ENCODE measurements at places on chromosomes 3 and 15.
A peak's percentile ranks its signal among the peaks of the same experiment; 100 is the strongest.

DNA sequence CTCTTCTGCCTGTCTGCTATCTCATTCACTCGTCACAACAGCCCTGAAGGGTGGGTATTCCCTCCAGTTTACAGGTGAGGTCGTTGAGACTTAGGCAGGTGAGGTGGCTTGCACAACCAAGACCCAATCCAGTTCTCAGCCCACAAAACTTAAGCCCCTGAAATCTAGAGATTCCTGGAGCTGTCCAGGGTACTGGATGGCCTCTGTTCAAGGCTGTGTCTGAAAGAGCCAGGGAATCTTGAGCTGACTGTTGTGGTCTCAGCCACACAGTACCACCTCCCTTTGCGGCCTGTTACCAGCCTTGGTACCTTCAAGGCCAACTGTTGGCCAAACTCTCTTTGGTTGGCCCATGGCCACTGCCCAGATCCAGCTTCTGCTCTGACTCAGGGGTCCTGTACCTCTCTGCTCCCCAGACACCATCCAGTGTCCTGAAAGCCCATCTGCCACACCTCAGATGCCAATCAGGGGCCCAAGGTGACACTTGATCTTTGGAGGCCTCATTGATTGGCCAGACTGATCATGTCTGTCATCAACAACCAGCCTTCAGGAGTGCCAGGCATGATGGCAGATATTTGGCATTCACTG, 10.9 kb upstream of the FAM107A start:
- DNase-seq: peak; percentile 41

DNA sequence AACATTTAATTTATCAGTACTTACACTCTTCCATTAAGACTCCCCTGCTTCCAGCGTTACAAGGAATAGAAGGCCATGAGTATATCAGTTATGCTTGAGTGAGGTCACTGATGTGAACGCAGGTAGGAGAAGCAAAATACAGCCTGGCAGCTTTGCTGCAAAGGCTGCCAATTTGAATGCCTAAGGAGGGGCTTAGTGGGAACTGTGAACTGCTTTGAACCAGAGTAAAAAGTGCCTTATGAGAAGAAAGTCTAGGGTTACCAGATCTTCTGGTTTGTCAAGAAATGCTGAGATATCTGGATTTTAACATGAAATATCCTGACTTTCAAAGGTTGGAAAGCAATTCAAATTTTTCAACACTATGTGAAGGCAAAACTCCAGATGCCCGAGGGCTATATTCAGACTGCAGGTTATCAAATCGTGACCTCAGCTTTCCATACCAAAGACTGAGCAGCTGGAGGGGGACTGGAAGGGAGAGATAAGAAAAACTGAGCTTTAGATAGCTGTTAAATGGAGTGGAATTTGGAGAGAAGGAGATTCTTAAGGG, 446.3 kb upstream of the NECTIN3 start:
- no peak for DNase-seq

GRCh38 chr3:160921020-160921635, 165.1 kb downstream of the PPM1L start:
- DNase-seq: peak; percentile 53

DNA sequence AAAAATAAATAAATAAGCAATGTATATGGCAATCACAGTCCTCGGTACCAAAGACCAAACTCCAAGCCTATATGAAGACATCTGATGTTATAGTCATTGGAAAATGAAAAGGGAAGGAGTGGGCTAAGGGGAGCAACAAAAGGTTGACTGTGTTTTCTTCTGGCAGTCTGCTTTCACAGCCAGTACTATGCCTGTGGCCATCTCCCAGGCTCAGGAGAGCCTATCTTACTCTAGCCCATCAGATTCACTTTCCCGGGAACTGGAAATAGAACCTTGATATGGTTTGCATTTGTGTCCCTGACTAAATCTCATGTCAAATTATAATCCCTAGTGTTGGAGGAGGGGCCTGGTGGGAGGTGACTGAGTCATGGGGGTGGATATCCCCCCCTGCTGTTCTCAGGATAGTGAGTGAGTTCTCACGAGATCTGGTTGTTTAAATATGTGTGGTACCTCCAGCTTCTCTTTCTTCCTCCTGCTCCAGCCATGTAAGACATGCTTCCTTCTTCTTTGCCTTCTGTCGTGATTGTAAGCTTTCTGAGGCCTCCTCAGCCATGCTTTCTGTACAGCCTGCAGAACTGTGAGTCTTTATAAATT, 105.3 kb downstream of the PLCH1 start:
- no peak for DNase-seq

DNA sequence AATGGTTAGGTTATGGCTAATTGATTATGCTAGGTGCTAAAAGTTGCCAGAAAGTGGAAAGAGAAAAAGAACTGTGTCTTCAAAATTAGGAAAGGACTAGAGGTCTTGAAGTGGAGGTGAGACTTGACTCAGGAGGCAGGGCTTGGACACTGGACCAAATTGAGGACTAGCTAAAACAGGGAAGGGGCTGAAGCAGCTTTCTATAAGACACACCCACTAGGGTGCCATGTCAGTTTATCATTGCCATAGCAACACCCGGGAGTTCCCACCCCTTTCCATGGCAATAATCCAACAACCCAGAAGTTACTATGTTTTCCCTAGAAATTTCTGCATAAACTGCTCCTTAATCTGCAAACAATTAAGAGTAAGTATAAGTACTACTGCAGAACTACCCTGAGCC, 42.9 kb upstream of the MITF start:
- DNase-seq: no peak

- DNase-seq: no peak
Observed at GRCh38 chr3:188106887-188107830, 46.8 kb upstream of the LPP start.

DNA sequence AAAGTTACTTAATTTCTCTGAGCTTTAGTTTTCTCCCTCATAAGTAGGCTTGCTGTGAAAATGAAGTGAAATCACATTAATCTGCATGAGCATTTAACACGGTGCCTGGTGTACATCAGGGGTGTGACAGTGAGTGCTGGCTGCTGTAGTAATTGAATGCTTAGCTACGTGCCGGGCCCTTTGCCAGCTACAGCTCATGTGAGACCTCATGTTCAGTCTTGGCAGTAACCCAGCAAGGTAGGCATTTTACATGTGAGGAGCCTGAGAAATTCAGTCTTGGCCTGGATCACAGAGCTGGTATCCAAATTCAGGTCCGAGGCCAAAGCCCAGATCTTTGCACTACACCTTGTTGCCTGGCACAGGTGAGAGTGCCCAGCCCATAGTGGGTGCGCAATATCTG, 9.1 kb downstream of the GHRL start:
- no peak for DNase-seq

Data from fibroblast of upper back skin (primary cell).